ENCODE measurements at places on chromosomes 4 and X.

- H3K36me3 ChIP-seq, result no peaks in the 10 kb centered on the region
- H3K27me3 ChIP-seq, result no peaks in the 10 kb centered on the region
- no peak for DNase-seq
- H3K4me1 ChIP-seq, result no peaks in the 10 kb centered on the region
Measured at GRCh38 chrX:105752338-105752956, 69.9 kb upstream of the NRK start.

GRCh38 chr4:165398570-165398969 is 19.8 kb downstream of the CPE start:
- H3K27me3 ChIP-seq, result no peaks in the 10 kb centered on the region
- no peak for DNase-seq
- H3K36me3 ChIP-seq, result no peaks in the 10 kb centered on the region
- no peak overlapping the region for H3K27ac ChIP-seq
- H3K4me1 ChIP-seq, result no peaks in the 10 kb centered on the region

DNA sequence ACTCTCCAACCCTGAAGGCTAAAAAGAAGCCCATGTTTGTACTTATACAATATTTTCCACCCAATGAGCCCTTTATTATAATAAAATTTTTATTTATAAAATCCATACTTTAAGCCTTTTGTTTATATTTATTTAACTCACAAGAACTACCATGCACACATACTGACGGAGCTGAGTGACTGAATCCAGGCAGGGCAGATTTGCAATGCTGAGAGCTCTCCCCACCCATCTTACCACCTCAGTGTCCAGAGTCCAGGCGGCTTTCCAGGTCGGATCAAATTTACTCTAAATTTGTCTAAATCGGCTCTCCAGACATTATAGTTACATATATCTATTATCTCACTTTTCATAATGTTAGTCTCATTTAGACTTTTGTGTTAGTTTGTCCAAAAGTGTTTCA is 74.1 kb downstream of the ARHGAP10 start:
- H3K4me1 ChIP-seq, result peaks cover 82% of the 10 kb centered on the region
- H3K27me3 ChIP-seq, result no peaks in the 10 kb centered on the region
- H3K36me3 ChIP-seq, result no peaks in the 10 kb centered on the region
- DNase-seq, result no peak

DNA sequence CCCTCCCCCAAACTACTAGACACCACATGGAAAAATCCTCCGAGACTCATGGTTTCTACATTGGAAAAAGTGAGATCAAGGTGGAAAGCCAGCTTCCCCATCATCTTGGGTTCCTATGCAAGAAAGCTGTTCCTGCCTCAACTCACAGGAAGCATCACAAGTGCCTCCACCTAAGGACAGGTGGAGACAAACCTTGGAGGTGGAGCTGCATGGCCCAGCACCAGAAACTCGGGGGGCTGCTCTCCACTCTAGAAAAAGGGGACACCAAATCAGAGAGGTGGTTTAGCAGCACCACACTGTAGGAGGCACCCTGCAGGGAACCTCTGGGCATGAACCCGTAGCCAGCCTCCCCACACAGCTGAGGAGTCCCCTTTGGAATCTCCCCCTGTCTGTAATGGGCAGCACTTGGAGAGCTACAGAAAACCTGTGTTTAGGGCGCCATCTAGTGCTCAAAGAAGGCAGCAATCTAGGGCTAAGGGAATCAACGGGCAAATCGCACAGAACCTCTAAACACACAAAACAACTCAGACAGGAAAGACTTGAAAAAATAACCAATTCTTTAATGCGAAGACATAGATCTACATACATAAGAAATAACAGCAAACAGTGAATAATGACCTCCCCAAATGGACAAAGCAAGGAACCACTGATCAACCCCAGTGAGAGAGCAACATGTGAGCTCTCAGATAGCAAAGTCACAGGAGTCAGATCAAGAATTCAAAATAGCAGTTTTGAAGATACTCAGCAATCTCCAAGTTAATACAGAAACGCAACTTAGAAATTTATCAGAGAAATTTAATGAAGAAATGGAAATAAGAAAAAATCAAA is 37.0 kb upstream of the ZBTB33 start:
- H3K27me3 ChIP-seq, result no peaks in the 10 kb centered on the region
- H3K4me1 ChIP-seq, result no peaks in the 10 kb centered on the region
- no peak overlapping the region for H3K27ac ChIP-seq
- DNase-seq, result no peak
